ENCODE measurements at places on chromosomes 7 and 10.

- DNase-seq, result no peak
Measured at GRCh38 chr7:7399707-7400106, 136.0 kb downstream of the COL28A1 start.

GRCh38 chr10:117545141-117546019 is 2.8 kb downstream of the EMX2 start:
- DNase-seq, result no peak

DNA sequence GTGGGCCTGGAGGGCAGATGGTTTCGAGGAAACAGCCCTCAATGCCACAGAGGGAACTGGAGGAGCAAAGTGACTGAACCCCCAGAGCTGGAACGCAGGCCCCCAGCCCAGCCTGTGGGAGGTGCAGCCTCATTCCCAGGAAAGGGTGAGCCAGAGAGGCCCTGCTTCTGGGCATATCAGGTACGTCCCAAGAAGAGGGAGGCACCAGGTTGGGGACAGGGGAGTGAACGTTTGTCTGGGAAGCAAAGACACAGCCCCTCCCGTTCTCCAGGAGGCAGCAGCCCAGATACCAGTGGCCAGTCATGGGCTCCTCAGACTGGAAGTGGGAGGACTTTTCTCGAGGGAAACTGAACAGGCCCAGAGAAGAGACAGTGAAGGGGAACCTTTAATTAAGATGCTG is 74.3 kb upstream of the RET start:
- no peak for DNase-seq

DNA sequence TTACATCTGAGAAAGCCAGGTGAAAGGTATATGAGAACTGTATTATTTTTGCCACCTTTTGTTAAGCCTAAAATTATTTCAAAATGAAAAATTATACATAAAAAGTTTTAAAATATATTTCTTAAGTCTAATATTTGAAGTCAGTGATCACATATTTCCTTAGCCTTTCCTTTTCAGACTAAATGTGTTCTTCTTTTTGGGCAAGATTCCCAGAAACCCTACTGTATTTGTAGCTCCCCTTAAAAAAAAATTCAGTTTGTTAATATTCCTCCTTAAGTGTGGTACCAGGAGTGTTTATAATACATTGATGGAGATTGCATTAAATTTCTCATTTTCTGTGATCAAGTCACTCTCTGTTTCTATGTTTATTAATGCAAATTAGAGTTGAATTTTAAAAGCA is 22.8 kb downstream of the DNAJC1 start:
- no peak for DNase-seq

GRCh38 chr10:42990016-42990720 is 86.7 kb upstream of the RET start:
- no peak for DNase-seq

GRCh38 chr10:110833234-110833940 is 38.3 kb upstream of the PDCD4 start:
- DNase-seq, result peak; percentile 65

DNA sequence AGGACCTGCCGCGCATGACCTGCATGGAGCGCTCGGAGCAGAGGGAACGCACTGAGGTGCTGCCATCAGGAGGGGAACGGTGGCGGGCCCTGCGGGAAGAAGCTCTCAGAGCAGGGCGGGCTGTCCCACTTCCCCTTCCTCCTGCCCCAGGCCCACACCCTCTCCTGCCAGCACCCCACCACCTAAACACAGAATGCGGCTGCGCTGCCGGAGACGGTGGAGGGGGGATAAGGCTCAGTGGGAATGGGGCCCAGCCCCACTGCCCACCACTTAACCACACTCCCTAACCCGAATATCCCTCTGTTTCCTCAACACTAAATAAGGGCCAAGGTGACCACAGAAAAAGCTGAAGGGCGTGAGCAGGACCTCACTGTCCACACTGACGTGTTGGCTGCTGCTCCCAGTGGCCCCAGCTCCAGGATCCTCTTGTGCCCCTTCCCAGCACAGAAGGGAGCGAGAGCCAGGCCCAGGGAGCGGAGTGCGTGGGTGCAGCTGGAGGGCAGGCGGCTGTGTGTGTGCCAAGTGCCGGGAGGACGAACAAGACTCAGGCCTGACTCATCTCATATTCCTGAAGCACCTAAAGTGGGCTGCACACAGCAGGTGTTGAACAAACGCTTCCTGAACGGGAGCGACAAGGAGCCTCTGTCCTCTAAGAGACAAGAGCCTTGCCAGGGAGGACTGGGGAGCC is 116.8 kb downstream of the MAD1L1 start:
- no peak for DNase-seq

- peak; percentile 55 for DNase-seq
Measured at GRCh38 chr7:5491251-5492019, 67.8 kb upstream of the TNRC18 start.

- DNase-seq, result peak; percentile 52
Measured at GRCh38 chr7:2612445-2613097, 19.2 kb upstream of the TTYH3 start.

DNA sequence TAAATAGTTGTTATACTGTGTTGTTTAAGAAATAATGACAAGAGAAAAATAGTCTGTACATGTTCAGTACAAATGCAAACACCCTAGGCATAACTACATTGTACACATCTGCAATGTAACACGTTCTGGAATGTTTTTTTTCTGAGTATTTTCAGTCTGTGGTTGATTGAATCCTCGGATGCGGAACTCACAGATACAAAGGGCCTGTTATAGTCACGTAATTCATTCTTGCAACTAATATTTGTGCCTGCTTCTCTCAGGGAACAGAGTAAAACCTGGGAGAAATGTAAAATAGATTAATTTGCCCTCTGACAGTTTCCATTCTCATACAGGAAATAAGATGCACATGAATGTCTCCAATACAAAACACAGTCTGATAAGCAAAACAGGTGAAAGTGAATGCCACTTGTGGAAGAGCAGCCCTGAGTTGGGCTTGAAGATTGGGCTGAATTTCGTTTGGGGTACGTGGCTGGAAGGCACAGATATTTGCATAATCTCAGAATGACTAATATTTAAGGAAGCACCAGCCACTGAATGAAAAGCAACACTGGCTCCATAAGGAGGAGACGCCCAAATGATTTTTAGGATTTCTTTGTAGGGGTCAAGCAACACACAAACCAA is 19.1 kb downstream of the DENND2A start:
- DNase-seq, result no peak

DNA sequence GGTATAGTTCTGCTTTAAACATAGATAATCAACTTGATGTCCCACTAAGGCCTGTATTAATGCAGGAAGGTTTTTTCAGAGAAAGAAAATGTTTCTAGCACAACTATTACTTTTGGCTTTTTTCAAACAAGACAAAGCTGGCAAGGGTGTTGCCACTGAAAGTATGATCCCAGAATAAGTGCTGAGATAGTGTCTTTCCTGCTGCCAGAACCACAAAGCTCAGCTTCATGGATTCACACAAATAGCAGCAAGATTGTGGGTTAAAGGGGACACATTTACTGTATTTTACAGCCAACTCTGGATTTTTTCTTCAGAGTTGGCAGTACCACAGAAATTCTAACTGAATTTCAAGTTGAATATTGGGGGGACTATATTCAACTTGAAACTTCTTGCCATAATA is 4.3 kb downstream of the NCOA4 start:
- no peak for DNase-seq

- no peak for DNase-seq
Measured at GRCh38 chr10:23522345-23522744, 83.5 kb downstream of the OTUD1 start.

DNA sequence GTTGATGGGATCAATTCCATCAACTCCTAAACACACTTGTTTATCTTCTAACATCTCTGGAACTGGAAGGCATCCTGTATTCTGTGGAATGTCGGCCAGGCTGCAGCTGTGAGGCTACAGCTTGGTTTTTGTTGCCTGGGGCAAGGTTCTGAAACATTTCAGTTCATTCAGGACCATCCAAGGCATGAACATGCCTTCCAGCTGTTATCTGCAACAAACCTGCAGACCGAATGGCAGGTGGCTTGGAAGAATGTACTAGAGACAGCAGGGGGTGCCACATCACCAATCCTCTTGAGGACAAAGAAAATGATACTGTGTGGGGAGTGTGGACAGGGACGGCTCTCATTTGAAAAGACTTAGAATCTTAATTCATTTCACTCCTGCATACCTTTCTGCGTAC is 12.4 kb downstream of the PAPOLB start:
- DNase-seq, result peak; percentile 53

DNA sequence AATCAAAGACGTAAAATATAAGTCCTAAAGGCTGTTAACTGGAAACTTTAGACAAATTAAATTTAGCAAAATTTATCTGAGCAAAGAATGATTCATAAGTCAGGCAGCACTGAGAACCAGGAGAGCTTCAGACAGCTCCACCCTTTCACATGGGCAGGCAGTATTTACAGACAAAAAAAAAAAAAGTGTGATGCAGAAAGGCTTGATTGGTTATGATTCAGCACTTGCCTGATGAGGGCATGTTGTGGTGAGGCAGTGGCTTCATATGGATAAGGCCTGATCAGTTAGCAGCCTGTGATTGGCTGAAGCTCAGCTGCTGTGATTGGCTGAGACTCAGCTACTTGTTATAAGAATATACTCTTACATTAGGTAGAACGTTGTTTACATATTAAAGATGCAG is 495.4 kb upstream of the POM121L12 start:
- no peak for DNase-seq

DNA sequence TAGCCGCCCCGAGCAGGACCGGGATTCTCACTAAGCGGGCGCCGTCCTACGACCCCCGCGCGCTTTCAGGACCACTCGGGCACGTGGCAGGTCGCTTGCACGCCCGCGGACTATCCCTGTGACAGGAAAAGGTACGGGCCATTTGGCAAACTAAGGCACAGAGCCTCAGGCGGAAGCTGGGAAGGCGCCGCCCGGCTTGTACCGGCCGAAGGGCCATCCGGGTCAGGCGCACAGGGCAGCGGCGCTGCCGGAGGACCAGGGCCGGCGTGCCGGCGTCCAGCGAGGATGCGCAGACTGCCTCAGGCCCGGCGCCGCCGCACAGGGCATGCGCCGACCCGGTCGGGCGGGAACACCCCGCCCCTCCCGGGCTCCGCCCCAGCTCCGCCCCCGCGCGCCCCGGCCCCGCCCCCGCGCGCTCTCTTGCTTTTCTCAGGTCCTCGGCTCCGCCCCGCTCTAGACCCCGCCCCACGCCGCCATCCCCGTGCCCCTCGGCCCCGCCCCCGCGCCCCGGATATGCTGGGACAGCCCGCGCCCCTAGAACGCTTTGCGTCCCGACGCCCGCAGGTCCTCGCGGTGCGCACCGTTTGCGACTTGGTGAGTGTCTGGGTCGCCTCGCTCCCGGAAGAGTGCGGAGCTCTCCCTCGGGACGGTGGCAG is at the start of gene MGMT:
Gene MGMT, plus strand, starts transcription at position 539 of the 656 bp plus-strand sequence.
- DNase-seq, result peak; percentile 68

DNA sequence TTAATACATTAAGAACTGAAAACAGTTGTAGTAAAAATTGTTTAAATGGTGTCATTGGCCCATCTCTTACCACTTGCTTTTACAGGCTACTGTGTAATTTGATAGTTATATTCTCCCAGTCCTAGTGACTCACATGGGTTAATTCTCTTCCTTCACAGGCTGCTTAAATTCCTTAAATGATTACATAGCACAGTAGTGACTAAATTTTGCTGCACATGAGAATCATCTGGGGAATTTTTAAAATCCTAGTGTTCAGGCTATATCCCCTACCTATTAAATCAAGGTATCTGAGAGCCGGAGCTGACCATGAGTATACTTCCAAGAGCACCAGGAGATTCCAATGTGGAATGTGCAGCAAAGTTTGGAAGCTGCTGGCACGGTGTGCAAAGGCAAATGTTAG is 45.3 kb upstream of the ZNF800 start:
- DNase-seq, result peak; percentile 7

- no peak for DNase-seq
Measured at GRCh38 chr7:31420948-31421347, 80.4 kb upstream of the NEUROD6 start.

- no peak for DNase-seq
Measured at GRCh38 chr10:126425489-126426065, 37.3 kb upstream of the ADAM12 start.

- DNase-seq, result no peak
Measured at GRCh38 chr7:44046321-44047061, 2.0 kb downstream of the DBNL start.

DNA sequence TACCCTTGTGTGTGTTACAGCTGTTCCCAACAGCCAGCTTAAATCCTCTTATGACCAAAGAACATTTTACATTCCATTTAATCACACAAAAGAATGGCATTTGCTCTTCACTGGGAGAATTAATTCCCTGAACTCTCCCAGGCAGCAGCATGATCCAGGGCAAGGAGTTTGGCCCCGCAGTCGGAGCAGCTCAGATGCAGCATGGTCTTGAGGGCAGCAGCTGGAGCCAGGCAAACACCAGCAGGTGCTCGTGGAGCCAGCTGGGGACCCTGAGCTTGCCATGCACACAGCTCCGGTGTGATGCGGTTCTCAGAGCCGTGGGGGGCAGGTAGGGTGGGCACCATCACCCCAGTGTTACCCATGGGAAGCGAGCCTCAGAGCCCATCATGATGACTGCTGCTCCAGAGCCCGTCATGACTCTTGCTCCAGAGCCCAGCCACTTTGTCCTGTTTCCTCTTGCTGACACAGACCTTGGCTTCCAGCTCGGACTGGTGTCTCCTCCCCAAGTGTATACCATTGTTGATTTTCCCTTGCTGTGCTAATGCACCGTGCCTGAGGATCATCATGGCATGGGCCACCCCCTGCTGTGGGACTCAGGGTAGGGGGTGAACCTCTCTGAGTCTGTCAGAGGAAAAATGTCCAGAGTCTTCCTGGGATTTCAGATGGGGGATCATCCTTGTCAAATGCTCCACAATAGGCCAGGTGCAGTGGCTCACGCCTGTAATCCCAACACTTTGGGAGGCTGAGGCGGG is 75.8 kb downstream of the ZRANB1 start:
- peak; percentile 46 for DNase-seq

DNA sequence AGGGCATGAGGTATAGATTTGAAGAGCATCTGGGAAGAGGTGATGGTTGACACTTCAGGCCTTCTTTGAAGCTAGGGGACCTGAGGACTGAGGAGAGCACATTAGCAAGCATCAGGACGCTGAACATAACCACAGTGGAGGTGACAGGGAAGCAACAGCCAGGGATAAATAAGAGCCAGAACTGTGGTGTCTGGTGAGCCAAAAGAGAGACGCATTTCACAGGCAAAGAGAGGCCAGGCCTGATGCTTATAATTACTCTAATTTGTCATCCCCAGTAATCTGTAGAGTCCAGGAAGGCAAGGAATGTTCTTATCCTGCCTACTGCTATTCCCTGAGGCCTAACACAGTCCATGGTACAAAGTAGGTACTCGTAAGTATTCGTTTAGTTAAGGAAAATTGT is 10.4 kb upstream of the FAS start:
- DNase-seq, result no peak

GRCh38 chr7:12549106-12549505 is 21.4 kb upstream of the SCIN start:
- no peak for DNase-seq

DNA sequence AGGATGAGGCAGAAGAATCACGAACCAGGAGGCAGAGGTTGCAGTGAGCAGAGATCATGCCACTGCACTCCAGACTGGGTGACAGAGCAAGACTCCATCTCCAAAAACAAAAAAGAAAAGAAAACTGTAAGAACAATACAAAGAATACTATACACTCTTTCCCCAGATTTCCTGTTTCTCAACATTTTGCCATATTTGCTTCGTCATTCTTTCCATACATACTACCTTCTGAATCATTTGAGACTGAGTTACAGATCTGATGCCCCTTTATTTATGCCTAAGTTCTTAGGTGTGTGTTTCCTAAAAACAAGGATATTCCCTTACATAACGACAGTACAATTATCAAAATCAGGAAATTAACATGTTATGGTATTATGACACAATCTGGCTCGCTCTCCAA is 168.4 kb upstream of the CELF2 start:
- no peak for DNase-seq

- no peak for DNase-seq
Measured at GRCh38 chr7:139118234-139118804, 8.8 kb upstream of the ZC3HAV1 start.

- no peak for DNase-seq
Measured at GRCh38 chr7:2646680-2647571, 15.1 kb downstream of the TTYH3 start.
